Iris pigment epithelial cell (primary cell): ENCODE measurements at places on chromosomes 4 and X.

- DNase-seq: no peak
Measured at GRCh38 chrX:26762253-26762652, 546.3 kb downstream of the MAGEB5 start.

DNA sequence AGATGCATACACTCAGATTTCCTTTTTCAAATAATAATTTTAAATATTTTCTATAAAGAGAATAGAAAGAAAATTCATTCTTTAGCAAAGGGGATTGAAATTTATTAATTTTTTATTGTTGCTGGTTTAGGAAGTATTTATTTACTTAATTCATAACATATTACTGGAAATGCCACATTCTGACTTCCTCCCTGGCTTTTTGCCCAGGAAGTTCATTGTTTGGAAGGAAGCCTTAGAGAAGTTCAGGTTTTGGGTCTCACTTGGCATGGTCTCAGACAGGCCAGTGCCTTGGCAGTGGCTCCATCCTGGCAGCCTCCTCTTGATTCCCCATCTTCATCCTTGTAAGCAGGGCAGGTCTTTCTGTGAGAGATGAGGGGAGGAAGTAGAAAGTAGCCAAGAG is 50.5 kb downstream of the IL15 start:
- no peak for DNase-seq

DNA sequence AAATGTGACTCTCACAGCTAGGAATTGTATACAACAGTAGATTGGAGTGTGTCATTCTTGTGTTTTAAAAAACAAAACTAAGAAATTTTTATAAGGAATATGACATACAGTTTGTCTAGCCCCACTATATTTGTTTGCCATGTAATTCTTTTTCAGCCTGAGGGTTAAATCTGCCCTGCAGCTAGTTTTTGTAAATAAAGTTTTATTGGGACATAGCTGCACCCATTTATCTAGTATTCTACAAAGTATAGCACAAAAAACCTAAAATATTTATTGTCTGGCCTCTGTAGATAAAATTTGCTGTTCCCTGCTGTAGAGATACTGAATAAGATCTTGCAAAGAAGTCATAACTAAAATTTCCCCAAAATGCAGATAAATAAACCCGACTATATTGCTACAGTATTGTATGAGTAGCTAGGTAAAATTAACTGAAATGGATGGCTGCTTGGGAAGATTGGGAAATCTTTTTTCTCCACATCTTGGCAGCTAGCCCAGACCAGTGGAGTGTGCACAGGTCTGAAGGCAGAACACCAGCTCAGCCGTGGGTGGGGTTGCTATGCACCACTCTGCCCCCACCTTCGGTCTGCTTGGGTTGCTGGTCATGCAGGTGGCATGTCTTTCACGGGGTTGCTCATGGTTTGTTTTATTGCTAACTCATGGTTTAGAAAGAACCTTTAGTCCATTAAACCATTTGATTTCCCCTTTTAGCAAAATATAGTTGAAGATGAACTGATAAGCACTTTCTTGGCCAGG is 127.9 kb downstream of the KLHL8 start:
- peak; percentile 93 for DNase-seq

DNA sequence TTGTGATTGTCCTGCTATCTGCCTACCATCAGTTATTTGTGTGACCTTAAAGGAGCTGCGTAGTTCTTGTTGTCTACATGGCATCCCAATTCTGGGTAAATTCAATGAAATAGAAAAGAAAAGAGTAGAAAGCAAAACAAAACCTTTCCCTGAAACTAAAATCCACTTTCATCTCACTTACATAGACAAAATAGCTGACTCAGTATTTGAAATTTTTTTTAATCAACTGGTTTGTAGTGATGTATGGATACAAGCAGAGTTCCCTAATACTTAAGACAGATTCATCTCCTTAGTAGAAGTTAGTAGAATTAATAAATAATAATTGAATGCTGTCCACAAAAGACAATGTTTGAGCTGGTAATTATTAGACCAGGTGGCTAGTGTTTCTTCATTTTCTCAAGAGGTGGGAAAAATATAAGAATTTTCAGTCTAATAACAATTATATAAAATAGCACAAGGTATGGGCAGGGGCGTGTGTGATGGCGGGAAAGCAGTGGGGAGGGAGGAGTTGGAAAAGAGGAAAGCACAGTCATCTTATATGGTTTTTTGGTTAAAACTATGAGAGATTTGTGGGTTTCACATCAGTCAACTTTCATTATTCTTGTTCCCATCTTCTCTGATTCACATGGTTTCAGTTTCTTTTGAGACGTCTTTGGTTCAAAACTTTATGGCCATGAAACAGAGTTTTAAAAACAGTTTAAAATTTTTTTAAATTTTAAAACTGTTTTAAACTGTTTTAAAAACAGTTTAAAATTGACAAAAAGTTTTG is 275.2 kb downstream of the SPRY1 start:
- DNase-seq: no peak

- no peak for DNase-seq
Measured at GRCh38 chr4:106136777-106137331, 179.2 kb downstream of the TBCK start.

DNA sequence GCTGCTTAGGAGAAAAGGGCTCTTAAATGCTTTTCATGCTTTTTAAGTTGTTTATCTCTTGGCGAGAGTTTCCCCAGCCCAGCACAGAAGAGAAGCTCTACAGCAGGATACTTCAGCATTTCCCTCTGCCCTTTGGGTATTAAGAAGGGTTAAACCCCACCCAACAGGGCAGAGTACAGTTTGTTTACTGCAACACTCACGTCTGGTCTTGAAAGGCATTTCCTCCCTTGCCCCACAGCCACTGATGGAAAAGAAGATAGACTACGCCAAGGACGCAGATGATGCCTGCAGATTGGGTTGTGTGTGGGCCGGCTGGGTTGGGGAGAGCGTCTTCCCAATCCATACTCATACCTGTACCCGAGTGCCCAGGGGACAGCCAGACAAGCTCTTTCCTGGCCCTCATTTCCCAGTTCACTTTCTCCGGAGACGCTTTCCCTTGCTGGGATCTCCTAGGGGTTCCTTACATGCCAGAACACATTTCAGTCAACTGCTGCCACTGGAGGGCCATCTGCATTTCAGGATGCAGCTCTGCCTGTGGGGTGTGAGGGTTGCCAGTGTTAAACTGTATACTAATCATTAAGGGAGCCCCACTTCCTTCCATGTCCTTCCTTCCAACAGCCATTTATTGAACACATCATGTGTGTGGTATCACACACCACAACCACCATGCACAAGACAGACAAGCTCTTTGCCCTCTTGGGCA is 96.5 kb upstream of the DHX15 start:
- no peak for DNase-seq

DNA sequence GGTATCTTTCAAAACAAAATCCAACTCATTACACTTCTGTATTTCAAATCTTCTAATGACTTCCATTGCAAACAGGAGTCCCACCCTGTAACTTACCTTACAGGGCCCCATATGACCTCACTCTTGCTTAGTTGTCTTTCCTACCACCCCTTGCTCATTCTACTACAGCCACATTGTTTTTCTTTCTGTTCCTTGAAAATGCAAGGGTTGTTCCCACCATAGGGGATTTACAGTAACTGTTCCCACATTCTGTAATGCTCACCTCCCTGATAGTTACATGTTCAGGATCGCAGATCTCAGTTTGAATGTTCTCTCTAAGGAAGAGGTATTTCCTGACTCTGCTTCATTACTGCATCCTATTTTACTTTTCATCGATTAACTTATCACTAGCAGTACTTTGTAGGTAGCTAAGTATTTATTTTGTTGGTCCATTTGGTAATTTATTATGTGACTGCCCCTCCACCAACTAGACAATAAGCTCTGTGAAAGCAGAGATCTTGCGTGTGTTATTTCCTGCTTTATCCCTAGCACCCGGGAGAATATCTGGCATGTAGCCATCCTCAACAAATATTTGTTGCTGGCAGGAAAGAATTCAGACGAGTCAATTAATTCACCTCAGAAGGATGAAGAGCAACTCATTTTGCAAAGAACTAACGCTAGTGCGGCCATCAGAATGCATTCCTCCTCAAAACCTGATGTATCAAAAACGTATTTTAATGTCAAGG is 21.4 kb downstream of the MAOB start:
- peak; percentile 47 for DNase-seq
